ENCODE measurements at places on chromosomes 5 and 9.

DNA sequence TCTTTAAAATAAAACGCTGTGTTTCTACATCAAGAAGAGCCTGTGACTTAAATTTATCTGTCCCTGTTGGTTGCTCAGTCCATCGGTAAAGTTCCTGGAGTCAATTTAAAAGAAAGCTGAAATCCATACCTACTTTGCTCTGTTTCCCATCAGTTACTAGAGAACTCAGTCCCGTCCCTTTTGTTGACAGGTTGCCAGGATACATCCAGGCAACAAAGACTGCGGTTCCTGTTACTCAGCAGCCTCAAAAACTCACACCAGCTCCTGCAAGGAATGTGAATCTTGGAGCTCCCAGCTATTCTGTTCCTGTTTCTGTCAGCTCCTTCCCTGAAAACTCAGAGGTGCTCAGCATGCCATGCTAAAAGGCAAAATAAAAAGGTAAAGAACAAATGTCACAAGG is at the start of gene ZNF474:
ZNF474 (plus strand) TSS at position 241 of the 400 bp plus-strand sequence. CDS start 22,445 bp downstream, outside the sequence.
- no peak for DNase-seq

DNA sequence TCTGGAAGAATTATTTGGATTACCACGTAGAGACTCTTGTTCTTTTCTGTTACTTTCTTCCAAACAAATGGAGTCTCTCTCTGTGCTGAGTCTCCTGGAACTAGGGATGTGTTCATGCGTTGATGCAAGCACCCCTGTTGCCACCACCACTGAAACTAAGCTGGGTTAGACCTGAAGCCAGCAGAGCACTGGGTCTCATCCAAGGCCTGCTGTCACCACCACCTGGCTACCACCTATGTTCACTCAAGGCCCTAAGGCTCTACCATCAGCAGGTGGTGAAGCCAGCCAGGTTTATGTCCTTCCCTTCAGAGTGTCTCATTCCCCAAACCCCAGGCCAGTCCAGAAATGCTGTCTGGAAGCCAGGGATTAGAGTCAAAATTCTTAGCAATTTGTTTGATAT is 13.3 kb downstream of the RIC1 start:
- DNase-seq: no peak

- no peak for DNase-seq
Measured at GRCh38 chr5:61069150-61069549, 93.1 kb downstream of the SMIM15 start.

DNA sequence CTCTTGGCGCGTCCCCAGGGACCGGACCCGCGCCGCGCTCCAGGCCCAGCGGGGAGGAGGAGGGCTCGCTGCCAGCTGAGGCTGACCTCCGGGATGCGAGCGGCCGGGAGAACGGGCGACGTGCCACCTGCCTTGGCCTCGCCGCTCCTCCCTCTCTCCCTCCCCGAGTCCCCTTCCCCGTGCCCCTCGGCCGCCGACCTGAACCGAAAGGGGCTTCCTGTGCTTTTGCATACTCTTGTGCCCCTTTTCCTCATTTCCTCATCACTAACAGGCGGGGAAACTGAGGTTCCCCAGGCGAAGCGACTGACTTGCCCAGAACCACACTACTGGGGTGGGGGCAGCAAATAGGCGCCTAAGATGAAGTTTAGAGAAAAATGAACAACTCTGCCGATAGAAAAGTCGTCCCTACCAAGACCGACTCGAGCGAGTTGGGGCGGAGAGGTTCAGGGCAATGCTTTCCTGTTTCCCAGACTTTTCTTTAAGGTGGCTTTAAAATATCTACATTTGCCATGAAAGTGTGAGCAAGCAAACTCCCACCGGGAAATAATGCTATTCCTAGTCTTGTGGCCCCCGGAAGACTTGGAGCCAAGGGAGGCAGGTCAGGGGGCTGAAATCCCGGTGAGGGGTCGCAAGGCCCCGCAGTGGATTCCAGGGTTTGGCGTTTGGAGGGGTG is 580 bp upstream of the DUSP1 start:
- no peak for DNase-seq

DNA sequence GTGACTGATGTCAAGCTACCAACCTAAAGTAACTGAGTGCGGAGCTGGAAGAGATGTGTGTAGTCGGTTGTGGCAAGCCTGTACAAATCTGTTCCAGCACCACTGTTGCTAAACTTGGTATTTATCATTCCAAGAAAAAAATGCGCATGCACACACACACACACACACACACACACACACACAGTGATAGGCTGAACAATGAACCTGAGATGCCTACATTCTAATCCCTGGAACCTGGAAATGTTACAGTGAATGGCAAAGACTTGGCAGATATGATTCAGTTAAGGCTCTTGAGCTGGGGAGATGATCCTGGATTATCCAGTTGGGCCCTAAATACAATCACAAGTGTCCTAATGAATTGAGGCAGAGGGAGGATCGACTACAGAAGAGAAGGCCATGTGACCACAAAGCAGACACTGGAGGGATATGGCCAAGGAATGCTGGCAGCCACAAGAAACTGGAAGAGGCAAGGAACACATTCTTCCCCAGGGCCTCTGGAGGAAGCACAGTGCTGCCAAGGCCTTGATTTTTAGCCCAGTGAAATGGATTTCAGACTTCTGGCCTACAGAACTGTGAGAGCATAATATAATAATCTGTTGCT is 49.7 kb upstream of the LHFPL2 start:
- no peak for DNase-seq

DNA sequence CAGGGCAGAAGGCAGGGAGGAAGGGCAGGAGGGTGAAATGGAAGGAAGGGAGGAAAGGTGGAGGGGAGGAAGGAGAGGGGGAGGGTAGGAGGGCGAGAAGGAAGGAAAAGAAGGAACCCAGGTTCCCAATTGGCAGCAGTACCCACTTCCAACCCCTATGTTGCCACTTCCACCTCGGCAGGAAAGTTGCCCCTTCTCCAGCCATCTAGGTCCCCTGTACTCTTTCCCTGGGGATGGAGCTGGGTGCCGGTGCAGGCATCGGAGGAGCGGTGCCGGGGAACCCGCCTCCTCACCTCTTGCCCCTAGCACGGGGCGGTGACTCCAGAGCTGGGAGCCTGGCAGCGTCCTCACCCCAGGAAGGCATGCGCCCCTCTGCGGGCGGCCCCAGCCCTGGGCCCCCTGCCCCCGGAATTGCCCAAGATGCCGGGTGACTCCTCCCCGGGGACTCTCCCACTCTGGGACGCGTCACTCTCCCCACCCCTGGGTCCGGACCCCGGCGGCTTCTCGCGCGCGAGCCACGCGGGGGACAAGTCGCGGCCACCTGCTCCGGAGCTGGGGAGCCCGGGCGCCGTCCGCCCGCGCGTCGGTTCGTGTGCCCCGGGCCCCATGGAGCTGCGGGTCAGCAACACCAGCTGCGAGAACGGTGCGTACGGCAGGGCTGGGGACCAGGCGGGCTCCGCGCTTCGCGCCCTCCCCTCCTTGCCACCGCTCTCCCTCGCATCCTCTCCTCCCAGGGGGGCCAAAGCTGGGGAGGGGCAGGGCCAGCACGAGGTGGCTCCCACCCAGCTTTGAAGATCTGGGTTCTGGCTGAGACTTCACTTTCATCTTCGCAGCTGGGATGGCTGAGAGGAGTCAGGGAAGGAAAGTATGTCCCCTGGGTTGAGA is at the start of gene NIPAL4:
NIPAL4 (plus strand) TSS at position 499 of the 885 bp plus-strand sequence; CDS start at position 607, 108 bp downstream.
- DNase-seq: peak; percentile 25

DNA sequence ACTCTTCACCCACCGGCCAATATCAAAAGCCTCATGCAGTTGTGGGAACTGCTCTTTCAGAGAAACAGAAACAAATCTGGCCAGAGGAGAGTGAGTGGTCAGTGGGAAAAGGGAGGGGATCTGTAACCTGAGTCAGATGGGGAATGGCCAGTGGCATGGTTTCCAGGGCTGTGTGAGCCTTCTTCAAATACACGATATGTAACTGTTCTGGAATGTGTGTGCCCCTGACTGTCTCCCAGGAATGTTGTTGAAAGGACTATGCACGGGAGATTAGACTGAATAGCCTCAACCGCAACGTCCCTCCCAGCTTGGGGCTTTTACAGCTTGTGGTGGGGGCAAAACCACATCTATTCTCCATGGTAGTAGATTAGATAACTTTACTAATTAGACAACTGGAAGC is 60.8 kb downstream of the SH3TC2 start:
- DNase-seq: no peak

- no peak for DNase-seq
Measured at GRCh38 chr9:86407022-86407421, 52.8 kb upstream of the TUT7 start.

DNA sequence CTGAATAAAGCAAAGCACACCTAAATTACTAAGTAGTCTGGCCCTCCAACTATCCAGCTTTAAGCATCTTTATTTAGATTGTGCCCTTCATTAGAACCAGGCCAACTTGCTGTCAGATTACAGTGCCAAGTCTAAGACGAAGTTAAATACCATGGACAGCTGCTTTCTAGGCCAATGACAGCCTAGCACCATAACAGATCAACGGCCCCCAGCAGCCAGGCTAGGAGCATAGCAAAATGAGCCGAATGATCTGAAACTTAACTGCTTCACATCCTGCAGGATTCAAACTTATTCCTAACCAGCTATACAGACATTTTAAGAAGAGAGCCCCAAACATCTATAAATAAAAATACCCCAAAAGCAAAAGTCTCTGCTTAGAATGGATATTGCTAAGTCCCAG is 6.8 kb downstream of the SLC24A2 start:
- no peak for DNase-seq

- DNase-seq: no peak
Measured at GRCh38 chr5:119019949-119020348, 31.6 kb upstream of the DTWD2 start.

- no peak for DNase-seq
Measured at GRCh38 chr5:135007749-135008363, 26.2 kb downstream of the PITX1 start.

DNA sequence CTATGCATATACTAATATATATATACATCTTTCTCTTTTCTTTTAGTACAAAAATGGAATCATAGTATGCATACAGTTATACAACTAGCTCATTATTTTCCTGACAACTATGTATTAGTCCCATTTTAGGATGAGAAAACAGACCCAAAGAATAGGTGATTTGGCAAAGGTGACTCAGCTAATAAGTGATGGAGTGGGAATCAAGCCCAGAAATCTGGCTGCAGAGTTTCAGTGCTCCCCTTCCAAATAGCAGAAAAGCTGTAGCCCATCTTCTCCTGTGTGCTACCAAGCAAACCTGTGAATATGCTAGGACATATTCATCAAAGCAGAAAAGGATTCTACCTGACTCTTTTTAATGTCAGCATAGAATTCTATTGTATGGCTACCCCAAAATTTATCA is 114.7 kb downstream of the ARL15 start:
- no peak for DNase-seq

Measured in stimulated activated CD4-positive, alpha-beta T cell treated with anti-CD3 and anti-CD28 coated beads, Interleukin-15, amount 100 ng/mL, for 48 hours (primary cell).